ENCODE measurements at places on chromosomes 5 and 9. TPM values are rescaled to one million over a fixed set of nuclear protein-coding genes. Genes with fewer than 3 reads are reported as not detected.

- H3K27ac ChIP-seq = no peak overlapping the region
- no peak for DNase-seq
- no peaks in the 10 kb centered on the region for H3K27me3 ChIP-seq
- no peaks in the 10 kb centered on the region for H3K36me3 ChIP-seq
- peaks cover 30% of the 10 kb centered on the region for H3K4me1 ChIP-seq
These were observed 129.5 kb downstream of the NPR3 start for GRCh38 chr5:32840606-32841005.

SLCO4C1 gene
- total RNA-seq = not detected

- no peaks in the 10 kb centered on the region for H3K36me3 ChIP-seq
- H3K27me3 ChIP-seq = no peaks in the 10 kb centered on the region
- peak; percentile 43 for DNase-seq
These were observed 14.1 kb downstream of the TNFSF15 start for GRCh38 chr9:114791736-114792135.

DNA sequence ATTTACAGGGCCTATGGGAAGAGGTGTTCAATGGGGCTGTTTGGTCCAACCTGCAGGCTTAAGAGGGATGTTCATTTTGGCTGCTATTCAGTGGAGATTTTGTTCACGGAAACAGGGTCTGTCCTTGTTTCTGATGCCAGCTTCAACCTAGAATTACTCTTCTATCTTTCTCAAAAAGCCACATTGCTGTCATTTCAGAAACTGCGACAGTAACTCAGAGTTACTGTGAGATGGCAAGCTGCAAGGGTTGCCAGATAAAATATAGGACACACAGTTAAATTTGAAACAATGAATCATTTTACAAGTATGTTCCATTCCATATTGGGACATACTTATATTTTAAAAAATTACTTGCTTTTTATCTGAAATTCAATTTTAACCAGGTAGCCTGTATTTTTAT, 128.0 kb downstream of the NPR3 start:
- no peak for DNase-seq
- H3K36me3 ChIP-seq = no peaks in the 10 kb centered on the region
- no peak overlapping the region for H3K4me3 ChIP-seq
- peaks cover 30% of the 10 kb centered on the region for H3K4me1 ChIP-seq

GRCh38 chr9:121483049-121483448, 16.6 kb downstream of the GGTA1 start:
- H3K4me3 ChIP-seq = no peak overlapping the region
- no peaks in the 10 kb centered on the region for H3K36me3 ChIP-seq
- H3K4me1 ChIP-seq = no peaks in the 10 kb centered on the region
- no peak overlapping the region for H3K27ac ChIP-seq
- DNase-seq = no peak
- H3K27me3 ChIP-seq = no peaks in the 10 kb centered on the region

OR2Y1 gene
- total RNA-seq = not detected

DNA sequence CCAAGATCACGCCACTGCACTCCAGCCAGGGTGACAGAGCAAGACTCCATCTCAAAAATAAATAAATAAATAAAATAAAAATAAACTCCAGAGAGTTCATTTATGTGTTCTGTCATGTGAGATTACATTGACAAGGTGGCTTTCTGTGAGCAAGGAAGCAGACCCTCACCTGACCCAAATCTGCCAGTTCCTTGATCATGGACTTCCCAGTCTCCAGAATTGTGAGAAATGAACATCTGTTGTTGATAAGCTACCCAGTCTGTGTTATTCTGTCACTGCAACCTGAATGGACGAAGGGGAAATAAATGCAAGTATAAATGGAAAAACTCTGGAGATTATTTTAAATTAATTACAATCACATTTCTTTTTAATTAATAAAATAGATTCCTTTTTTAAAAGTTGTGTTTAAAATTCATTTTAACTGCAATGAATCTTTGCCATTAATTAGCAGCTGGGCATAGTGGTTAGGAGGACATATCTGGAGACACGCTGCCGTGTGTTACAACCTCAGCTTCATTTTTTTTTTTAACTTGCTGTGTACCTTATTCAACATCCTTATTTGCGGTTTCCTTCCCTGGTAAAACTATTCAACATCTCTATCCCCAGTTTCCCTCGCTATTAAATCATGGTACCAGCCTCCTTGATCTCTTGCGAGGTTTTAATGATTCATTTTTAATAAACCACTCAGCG, 376.4 kb downstream of the CHSY3 start:
- H3K36me3 ChIP-seq = no peaks in the 10 kb centered on the region
- H3K27ac ChIP-seq = no peak overlapping the region
- DNase-seq = no peak
- H3K4me1 ChIP-seq = peaks cover 20% of the 10 kb centered on the region

SLC34A1 gene
- total RNA-seq = 0.07 TPM

DNA sequence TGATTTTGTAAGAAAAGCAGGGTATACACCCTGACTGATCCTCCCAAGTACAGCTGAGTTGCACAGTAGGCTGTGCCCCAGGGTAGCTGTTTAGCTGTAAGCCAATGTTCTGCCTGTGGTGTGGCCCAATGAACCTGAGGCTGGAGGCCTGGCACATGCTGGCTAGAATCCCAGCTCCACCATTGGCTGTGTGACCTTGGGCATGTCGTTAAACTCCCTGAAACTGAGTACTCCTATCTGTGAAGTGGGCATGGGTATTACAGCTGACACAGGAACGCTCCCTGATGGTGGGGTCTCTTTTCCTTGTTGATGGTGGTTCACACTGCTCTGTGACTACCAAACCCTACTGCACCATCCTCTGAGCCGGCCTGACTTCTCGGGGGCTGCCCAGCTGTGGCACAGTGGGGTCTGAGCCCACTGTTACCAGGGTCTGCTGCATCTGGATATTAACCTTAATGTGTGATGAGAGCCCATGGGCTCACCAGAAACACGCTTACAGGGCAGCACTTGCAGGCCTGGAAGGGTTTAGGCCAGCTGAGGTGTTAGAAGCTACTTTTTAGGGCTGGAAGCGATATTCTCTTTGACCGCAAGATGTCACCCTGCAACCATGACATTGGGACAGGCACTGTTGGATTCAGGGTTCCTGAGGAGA, 7.0 kb upstream of the GADD45G start:
- H3K4me3 ChIP-seq = no peak overlapping the region
- no peaks in the 10 kb centered on the region for H3K4me1 ChIP-seq
- peak; percentile 71 for DNase-seq
- H3K27me3 ChIP-seq = peaks cover 25% of the 10 kb centered on the region
- no peaks in the 10 kb centered on the region for H3K36me3 ChIP-seq

GRCh38 chr9:109974918-109975276, 194.9 kb downstream of the PALM2AKAP2 start:
- H3K4me1 ChIP-seq = no peaks in the 10 kb centered on the region
- no peak for DNase-seq
- no peak overlapping the region for H3K4me3 ChIP-seq
- no peaks in the 10 kb centered on the region for H3K36me3 ChIP-seq

WDR31 gene
- 1.7 TPM for total RNA-seq

DNA sequence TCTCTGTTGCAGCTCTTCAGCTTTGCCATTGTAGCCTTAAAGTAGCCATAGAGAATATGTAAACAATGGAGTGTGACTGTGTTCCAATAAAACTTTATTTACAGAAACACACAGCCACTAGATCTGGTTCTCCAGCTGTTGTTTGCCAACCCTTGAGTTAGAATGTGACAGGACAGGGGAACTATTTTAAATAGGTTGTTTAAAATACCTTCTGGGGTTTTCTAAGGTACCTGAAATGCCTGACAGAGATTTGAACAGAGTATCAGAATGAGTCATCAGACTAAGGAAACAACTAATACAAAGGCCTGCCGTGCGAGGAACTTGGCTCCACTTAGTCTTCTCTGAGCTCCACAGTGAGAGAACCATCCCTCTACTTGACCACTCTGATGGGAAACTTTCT, 85.4 kb downstream of the HSD17B4 start:
- H3K27ac ChIP-seq = peak overlapping the region; percentile 72
- no peaks in the 10 kb centered on the region for H3K36me3 ChIP-seq
- H3K4me3 ChIP-seq = no peak overlapping the region
- peaks cover 20% of the 10 kb centered on the region for H3K4me1 ChIP-seq
- DNase-seq = peak; percentile 84
- H3K27me3 ChIP-seq = no peaks in the 10 kb centered on the region

GRCh38 chr5:147160902-147161700, 73.7 kb upstream of the STK32A start:
- no peak overlapping the region for H3K27ac ChIP-seq
- no peaks in the 10 kb centered on the region for H3K4me1 ChIP-seq
- no peaks in the 10 kb centered on the region for H3K27me3 ChIP-seq
- no peak for DNase-seq

DNA sequence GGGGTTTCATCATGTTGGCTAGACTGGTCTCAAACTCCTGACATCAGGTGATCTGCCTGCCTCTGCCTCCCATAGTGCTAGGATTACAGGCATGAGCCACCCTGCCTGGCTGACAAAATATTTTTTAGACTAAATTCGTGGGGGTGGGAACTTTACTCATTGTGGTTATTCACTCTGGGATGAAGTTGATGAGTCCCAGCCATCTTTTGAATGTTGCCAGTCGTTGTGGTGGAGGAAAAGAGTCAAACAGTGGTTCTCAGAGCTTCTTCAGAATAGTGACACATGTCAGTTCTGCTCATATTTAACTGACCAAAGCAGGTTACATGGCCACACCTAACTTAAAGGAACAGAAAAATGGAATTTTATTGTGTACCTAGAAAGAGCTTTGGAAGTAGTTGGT, 6.9 kb downstream of the SREK1 start:
- no peaks in the 10 kb centered on the region for H3K4me1 ChIP-seq
- no peak overlapping the region for H3K4me3 ChIP-seq
- no peak for DNase-seq
- H3K27ac ChIP-seq = no peak overlapping the region
- no peaks in the 10 kb centered on the region for H3K27me3 ChIP-seq

GRCh38 chr9:131049829-131050715, 41.1 kb downstream of the LAMC3 start:
- DNase-seq = no peak
- H3K36me3 ChIP-seq = no peaks in the 10 kb centered on the region
- no peak overlapping the region for H3K4me3 ChIP-seq
- H3K4me1 ChIP-seq = no peaks in the 10 kb centered on the region
